ENCODE measurements at places on chromosomes 13 and 19.
A peak's percentile ranks its signal among the peaks of the same experiment; 100 is the strongest.

DNA sequence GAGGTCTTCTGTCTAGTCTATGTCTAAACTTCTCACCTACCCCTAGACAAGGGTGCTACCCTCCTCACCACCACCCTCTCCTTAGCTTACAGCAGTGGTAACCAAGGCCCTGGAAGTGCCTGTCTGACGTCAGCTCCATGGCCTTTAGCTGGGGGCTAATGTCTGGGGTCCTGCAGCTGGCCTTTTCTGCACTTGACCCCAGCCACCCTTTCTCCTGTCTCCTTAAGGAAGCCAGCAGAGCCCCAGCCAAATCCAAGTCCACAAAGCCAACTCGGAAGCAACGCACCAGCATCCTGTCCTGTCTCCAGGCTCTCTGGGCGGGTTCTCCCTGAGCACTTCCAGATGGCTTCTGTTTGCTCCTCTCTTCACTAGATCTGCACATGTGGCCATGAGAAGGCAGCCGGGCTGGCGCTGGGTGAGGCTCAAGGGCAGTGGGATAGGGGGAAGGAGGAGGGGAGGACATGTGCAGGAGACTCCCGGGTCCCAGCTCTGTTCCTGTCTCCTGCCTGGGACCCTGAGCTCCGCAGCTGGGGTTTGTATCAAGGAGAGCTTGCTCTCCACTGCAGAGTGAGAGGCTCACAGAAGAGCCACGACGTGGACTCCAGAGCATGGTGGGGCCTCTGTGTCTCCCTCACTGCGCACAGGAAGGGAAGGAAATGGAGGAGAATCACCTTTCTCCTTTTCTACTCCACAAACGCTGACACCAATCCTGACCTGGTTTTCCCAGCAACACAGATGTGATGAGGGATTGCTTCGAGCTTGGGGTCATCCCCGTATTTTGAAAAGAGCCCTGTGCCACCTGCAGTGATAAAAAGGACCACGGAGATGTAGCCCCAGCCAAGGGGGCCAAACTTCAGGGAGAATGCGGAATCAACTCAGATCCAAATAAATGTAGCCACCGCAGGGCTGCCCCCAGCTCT, 204.2 kb downstream of the USP12 start:
- DNase-seq, result no peak

DNA sequence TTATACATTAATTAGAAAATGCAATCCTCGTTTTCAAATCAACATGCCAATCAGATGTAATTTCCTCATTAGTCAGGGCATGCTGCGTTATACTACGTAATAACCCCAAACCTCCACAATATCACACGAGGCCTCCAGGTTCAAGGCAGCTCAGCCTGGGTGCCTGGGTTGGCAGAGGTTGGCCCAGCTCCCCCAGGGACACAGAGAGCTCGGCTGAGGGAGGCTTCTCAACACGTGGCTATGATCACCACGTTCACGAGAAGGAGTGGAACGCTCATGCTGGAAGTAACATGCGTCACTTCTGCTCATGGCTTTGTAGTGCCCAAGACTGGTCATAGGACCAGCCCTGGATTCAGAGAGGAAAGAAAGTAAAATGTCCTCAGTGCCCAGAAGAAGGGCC, 144.9 kb upstream of the SOX1 start:
- no peak for DNase-seq

DNA sequence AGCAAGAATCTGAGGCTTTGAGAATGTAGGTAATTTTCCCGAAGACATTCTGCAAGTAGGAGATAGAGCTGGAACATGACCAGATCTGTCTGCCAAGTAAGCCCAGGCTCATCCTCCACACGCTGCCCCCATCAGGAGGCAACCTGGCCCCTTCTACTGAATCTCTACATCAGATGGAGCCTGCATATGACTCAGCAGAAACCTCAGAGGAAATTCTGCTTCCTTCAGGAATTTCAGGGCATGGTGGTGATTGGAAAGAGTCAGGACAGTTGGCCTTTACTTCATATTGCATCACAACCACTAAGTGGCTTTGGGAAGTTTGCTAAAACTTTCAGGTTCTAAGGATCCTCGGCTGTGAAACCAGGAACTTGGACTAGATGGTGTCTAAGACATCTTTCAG, 85.2 kb downstream of the LRRC63 start:
- no peak for DNase-seq

DNA sequence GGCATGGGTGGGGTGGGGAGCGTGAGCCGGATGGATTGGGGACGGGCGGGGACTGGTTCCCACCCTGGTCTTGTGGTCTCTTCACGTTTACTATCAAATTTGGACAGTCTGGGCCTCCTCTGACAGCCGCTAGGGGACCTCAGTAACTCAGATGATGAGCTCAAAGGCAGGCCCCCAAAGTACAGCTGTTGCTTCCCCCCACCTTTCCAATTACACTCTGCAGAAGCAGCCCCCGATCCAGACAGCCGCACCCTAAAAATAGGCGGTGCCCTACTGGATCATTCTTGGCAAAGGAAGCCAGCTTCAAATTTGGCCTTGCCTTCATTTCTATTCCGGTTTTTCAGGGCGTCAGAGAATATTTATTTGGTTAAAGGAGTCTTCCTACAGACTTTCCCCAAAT, 1.9 kb upstream of the FOXO1 start:
- no peak for DNase-seq

DNA sequence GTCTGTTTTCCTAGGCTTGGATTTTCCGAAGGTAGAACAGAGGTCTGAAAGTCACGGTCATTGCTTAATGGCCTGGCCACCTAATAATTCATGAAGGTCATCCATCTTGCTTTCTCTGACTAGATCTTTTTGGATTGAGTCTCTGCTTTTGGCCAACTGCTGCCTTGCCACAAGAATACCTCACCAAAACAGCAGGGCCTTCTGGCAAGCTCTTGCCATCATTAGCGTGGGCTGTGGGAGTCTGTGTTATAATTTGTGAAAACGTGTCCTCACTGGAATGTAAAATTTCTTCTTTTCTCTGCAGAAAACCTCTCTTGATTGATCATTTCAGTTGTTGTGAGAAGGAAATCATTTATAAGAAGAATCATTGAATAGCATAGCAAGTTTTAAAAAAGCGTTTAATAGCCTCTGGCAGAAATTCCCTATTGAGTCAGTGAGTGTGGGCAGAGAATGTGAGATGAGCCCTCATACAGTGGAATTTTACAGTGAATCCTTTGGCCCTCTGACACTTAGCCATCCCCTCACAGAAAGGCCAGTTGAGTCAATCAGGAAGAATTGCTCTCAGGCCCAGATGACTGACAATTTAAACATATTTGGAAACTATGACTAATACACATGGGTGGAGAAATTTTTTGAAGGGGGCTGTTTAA, 43.2 kb upstream of the ERICH6B start:
- no peak for DNase-seq

GRCh38 chr13:110509478-110509926, 52.0 kb downstream of the RAB20 start:
- no peak for DNase-seq

GRCh38 chr13:91359111-91359510, 11.6 kb downstream of the MIR17HG start:
- DNase-seq, result no peak

GRCh38 chr19:2607712-2608601, 94.5 kb downstream of the GNG7 start:
- DNase-seq, result peak; percentile 55

DNA sequence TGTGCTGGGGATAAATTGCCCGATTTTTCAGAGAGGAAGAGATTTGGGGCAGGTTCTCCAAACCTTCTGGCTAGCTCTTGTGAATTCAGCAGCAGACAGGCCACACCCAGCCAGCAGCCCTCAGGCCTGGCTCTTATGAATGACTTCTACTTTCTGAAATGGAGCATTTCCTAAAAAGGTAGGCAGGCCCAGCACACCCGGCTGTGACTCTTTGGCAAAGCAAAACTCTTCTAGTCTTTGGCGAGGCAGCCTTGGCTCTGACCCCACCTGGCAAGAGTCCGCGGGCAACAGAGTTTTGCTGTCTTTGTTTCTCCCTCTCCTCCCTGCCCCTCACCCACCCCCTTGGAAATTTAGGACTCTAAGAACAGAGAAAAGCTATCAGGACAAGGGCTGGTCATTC, 221.2 kb downstream of the ZNF536 start:
- DNase-seq, result no peak

DNA sequence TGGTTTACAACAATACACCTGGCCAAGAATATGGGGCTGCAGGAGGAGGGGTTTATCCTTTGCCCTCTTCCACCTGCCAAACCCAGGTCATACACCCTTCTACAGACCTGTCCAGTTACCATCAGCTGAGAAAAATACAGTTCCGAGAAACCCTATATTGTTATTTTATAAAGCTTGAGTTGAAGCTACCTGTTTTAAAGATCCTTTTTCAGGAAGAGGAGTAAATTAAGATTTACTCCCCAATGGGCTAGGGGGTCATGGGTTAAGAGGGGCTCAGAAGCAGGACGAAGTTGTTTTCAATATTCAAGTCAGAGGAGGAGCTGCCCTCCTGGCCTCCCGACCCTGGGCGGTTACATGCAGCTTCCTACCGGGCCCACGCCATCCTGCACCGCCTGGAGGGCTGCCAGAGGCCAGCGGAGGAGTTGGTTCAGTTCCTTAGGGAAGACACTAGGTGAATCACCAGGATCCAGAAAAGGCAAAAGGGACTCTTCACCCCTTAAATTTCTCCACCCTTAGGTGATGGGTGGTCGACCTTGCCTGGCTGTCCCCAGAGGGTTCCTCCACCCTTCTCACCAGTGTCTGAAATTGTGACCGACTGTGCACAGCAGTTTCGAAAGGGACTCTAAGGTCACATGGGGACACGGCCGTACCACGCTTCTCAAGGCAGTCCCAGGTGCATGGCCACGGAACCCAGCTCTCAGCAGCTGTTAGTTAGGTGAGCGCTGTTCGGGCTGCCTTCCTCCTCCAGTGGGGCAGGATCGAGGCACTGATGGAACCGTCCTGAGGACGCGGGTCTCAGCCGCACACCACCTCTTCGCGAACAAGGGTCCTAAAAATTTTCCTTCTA, 1.2 kb downstream of the GJB2 start:
- DNase-seq, result no peak
